ENCODE measurements at places on chromosomes 1 and 21.

GRCh38 chr1:217946511-217946910, 315.4 kb downstream of the SPATA17 start:
- no peak for DNase-seq

GRCh38 chr21:44550807-44551206, 498 bp downstream of the KRTAP10-2 start:
- DNase-seq = no peak

DNA sequence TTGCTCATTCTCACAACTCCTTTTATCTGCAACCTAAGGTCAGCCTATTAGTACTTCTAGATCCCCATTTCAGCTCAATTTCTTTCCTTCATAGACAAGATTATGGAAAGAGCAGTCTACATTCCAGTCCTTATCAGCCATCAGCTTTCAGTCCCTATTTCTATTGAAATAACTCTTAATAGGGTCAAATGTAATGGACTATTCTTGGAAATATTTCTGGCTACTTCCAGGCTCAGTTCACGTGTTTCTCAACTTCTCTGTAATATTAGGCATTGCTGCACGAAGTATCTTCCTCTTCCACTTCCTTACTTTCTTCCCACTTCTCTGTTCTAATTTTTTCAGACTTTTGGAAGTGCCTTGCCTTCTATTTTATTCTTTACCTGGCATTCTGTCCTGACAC, 232.9 kb upstream of the USP25 start:
- DNase-seq = no peak

GRCh38 chr1:160264795-160265307, 2.5 kb upstream of the DCAF8 start:
- no peak for DNase-seq

DNA sequence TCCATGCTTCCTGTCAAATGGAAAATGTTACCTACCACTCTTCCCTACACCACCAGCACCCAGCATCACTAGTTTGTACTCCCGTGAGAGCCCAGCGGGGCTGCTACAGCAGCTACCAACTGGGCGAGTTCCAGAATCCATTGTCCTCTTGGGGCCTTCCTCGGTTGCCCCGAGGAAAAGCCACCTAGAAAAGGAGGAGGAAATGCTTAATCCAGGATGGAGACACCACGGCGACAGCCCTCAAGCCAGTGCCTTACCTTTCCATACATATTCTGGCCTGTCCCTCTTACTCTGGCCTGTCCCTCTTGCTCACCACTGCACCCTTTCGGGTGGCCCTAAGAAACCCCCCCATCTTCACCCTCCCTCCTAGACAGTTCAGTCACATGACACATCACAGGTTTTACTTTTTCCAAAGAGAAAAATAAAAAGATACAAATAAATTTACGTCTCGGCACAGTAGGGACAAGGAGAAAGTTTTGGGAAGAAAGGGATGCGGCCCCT, 478 bp downstream of the RIT1 start:
- no peak for DNase-seq
